Esophagus squamous epithelium (tissue), 5 donors: ENCODE measurements at places on chromosomes 12 and 14.

- no peak for DNase-seq
Measured at GRCh38 chr12:106586803-106587684, 4.2 kb downstream of the RFX4 start.

DNA sequence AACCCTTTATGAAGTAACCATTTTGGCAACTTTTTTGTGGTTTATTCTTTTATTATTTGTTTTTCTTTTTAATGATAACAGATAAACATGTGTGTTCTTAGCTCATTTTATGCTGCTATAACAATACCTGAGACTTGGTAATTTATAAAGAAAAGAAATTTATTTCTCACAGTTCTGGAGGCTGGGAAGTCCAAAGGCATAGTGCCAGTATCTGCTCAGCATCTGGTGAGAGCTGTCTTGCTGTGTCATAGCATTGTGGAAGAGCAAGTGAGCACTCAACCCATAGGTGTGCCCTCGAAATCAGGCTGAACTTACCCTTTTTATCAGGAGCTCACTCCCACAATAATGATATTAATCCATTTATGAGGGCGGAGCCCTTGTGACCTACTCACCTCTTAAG is 8.0 kb upstream of the SCFD1 start:
- no peak for DNase-seq

DNA sequence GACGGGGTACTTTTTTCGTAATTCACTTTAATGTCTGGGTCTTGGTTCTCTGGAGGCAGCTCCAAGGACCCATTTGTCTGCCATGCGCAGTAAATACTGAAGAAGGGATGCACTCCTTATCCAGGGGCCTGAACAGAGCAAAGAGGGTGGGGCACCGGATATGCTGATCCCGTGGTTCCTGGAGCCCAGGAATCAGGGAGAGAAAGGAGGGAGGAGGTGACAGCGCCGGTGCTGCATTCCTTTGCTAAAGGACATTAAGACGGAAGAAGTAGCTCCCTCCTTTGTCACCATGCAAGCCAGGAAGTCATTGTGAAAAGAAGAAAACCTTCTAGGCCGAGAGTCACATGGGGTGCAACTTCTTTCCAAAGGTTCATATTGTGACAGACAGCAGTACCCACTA is 1057.7 kb downstream of the VRK1 start:
- DNase-seq: no peak

DNA sequence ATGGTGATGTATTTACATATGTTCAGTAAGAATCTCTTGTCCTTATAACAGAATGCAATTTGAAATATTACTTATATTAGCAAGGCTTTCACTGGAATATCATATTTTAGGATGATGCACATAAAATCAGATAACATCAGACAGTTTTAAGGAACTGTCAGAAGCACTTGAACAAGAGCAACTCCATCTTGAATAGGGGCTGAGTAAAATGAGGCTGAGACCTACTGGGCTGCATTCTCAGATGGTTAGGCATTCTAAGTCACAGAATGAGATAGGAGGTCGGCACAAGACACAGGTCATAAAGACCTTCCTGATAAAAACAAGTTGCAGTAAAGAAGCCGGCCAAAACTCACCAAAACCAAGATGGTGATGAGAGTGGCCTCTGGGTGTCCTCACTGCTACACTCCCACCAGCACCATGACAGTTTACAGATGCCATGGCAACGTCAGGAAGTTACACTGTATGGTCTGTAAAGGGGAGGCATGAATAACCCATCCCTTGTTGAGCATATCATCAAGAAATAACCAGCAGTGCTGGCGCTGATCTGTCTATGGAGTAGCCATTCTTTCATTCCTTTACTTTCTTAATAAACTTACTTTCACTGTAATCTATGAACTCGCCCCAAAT is 27.6 kb upstream of the ETV6 start:
- DNase-seq: no peak

- DNase-seq: no peak
Measured at GRCh38 chr12:90086281-90086680, 377.6 kb upstream of the ATP2B1 start.

- DNase-seq: no peak
Measured at GRCh38 chr12:119642986-119643385, 24.9 kb upstream of the PRKAB1 start.

DNA sequence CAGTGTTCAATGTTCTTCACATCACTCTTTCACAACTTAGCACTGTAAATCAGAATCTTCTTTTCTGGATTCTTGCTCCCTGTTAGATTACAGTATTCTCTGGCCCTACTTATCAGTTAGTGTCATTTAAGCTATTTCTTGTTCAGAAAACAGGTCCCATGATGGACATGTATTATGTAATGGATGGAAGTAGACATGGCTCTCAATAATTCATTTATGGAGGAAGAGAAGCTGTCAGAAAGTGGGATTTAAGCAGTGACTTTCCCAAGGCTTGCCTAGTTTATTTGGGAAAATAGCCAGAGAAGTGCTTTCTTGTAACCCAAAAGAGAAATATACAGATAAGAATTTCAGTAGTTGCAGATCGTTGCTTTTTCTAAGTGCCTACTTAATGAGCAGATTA is 1.6 kb downstream of the ERC1 start:
- no peak for DNase-seq

DNA sequence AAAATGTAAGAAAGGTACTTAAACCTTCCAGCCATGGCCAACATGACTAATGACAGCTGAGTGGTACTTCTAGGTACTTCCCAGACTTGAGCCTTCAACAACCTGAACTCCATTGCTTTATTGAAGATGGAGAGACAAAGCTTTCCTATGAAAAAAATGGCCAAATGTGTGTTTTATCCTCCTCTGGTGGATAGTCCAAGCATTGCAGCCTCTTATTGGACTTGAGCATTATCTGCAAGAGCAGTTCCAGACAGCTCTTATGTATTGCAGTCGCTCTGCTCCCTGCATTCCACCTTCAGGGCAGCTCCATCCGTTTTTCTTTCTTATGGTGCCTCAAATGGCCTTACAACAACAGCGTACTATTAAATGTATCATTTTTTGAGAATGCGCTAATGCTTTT is 588.2 kb downstream of the NRXN3 start:
- DNase-seq: no peak

GRCh38 chr14:90665321-90666000 is 150.8 kb downstream of the TTC7B start:
- no peak for DNase-seq

- DNase-seq: no peak
Measured at GRCh38 chr12:12704593-12705230, 8.7 kb upstream of the GPR19 start.

DNA sequence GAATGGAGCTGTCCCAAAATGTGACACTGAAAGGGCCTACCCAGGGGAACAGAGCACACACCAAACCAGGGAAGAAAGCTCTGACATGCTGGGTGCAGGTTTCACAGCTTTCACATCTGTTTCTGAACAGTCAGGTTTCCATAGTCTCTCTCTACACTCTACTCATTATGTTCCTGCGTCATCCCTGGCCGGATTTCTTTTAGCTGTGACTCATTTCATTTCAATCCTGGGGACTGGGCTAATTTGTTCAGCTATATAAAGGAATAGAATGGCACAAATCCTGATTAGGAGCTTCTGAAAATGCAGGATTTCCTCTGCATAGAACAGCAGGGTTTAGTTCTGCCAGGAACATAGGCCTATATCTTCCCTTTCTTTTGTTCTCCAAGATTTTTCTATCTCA is 649.8 kb downstream of the RPS29 start:
- DNase-seq: no peak

DNA sequence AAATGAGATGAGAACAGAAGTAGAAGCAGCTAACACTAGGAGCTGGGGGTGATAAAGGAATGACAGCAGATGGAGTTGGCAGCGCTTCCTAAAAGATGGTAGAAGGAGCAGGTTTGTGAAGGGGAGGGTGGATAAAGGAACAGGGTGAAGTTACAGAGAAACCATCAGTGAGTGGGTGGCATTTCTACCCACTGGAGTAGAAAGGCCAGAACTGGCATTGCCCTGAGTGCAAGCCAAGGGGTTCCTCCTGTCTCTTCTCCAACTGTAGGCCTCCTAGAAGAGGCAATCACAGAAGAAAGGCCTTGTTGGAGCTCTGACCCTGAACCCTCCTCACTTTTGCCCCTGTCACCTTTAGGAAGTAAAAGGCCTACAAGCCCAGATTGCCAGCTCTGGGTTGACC is 2.2 kb downstream of the KRT18 start:
- DNase-seq: no peak

- DNase-seq: no peak
Measured at GRCh38 chr12:68227356-68227755, 1.7 kb upstream of the IL26 start.

DNA sequence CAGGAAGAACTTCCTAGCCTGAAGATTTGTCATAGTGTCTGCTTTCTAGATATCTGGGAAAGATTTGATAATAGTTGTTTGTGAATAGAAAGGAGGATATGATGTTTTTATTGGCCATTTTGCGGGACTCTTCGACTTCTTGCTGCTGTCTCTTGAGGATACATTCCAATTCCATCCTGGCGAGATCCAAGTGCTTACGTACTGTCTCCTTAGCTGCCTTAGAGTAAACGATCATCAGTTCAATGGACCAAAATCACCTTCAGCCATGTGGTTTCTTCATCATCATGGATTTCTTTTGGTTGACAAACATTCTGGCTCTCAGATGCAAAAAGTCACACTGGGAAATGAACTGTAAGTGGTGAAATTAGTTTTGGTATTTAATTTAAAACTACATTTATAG is 82.7 kb upstream of the SCN8A start:
- DNase-seq: no peak

GRCh38 chr12:42809226-42809625 is 219.7 kb upstream of the PRICKLE1 start:
- no peak for DNase-seq

DNA sequence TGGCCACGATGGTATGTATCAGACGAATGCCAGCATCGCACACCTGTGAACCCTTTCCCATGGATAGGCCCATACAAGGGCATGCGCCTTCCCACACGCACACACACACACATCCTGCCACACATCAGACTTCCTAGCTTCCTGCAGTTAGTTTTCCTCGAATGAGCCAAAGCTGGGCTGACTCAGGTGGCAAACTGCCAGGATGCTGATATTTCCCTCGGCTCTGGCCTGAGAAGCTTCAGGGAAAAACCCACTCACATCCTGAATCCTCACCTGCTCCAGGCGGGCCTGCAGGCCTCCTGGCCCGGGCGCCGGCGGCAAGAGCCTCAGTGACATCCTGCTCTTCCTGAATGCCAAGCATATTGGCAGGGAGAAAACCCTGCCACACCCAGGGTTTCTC is 22.4 kb downstream of the CALM1 start:
- no peak for DNase-seq

- no peak for DNase-seq
Measured at GRCh38 chr12:88083634-88084033, 54.4 kb upstream of the C12orf50 start.

DNA sequence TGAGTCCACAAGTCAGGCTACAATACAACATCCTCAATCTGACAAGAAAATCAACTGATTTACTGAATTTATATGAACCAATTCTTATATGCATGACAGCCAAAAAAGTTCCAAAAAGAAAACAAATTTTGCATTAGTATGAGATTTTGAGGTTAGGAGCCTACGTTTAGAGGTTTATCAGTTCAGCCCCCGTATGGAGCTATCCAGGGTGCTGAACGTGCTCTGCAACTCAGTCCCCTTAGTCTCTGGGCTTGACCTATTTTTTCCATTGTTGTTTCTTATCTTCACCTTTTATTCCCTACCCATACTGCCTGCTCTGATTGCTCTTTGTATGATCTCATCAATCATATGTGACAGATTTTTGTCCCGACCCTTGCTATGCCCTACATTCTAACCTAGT is 693.0 kb downstream of the NRXN3 start:
- no peak for DNase-seq

- DNase-seq: no peak
Measured at GRCh38 chr12:110756611-110757010, 13.9 kb upstream of the PPP1CC start.

GRCh38 chr14:65991104-65991503 is 495.1 kb upstream of the CCDC196 start:
- no peak for DNase-seq

GRCh38 chr12:11555743-11556625 is 93.5 kb upstream of the ETV6 start:
- no peak for DNase-seq

DNA sequence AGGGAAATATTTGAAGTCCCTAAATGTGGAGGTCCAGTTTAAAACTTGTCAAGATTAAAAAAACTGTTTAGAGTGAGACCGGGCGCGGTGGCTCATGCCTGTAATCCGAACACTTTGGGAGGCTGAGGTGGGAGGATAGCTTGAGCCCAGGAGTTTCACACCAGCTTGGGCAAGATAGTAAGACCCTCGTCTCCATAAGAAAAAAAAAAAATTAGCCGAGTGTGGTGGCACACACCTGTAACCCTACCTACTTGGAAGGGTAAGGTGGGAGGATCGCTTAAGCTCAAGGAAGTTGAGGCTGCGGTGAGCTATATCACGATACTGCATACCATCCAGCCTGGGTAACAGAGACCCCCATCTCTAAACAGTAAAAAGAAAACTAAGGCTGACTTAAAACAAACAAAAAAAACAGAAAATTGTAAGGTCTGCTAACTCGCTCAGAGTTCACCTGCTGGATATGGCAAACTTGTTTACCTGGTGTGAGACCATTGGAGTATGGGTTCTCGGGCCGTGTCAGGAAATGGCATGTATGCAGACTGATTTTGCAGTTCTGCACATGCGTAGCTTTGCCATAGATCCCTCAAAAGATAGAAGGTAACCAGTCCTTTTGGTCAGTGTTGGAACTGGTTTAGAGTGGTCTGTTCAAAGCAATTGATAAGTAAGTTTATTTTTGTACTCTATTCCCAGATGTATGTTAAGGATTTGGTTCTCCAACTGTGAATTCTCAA is 2.1 kb downstream of the RNF10 start:
- DNase-seq: no peak

GRCh38 chr12:75818863-75819262 is 212.7 kb downstream of the PHLDA1 start:
- no peak for DNase-seq

- no peak for DNase-seq
Measured at GRCh38 chr12:125406131-125406530, 340.9 kb downstream of the AACS start.

GRCh38 chr12:12562016-12562483 is 613 bp downstream of the DUSP16 start:
- no peak for DNase-seq

GRCh38 chr12:65754744-65755595 is 69.3 kb upstream of the HMGA2 start:
- DNase-seq: no peak

DNA sequence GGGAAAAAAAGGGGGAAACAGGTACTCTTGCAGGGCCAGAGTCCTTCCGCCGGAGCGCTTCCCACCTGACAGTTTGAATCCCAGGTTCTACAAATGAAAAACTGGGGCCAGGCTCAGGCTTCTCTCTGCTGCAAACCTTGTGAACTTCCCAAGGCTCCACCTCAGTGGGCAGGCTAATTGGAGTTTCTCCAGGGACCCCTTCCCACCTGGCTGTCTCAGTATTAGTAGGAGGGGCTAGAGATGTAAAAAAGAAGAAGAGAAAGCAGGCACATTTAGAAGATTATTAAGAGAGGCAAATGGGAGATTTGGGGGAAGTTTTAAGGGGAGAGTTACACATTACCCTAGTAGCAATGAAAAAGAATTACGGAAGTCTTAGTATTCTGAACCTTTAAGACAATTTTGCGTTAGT is 20.0 kb upstream of the CLEC2D start:
- no peak for DNase-seq
